Right ventricle myocardium inferior (tissue), 1 donor: ENCODE measurements at places on chromosomes 5 and 9.

GRCh38 chr5:76479973-76480667 is 77.0 kb downstream of the IQGAP2 start:
- no peak for DNase-seq

DNA sequence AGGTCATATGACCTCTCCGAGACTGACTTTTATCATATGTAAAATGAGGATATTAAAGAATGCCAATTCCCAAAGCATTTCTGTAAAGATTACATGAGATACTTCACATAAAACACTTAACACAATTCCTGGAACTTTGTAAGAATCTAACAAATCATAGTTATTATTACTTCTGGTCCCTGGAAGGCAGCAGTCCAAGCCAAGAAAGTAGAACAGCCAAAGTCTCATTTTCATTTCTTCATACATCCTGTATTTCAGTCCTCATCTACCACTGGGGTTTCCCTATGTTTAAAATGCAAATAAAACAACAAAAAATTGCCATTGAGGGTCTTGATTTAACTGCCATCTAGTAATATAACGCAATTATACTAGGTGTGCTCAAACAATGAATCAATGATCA is 179.5 kb downstream of the MARCHF11 start:
- DNase-seq, result no peak

DNA sequence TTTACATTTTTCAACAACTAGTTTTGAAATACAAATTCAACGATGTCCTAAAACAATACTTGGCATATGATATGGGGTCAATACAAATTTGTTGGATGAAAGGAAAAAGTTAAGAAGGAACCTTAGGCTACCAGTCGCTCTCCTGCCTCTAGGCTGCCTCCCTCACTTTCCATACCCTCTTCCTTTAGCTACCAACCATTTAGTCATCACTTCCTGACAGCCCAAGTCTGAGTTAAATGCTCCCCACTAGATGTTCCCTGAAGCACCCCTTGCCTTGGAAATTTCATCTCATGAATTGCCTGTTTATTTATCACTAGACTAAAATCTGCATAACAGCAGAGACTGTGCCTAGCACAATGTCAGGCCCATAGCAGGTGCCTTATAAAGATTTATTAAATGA is 2.7 kb upstream of the LARS1 start:
- no peak for DNase-seq

- DNase-seq, result no peak
Measured at GRCh38 chr9:27473111-27473529, 51.0 kb upstream of the IFNK start.

- no peak for DNase-seq
Measured at GRCh38 chr5:139821806-139822552, 26.4 kb downstream of the PSD2 start.

DNA sequence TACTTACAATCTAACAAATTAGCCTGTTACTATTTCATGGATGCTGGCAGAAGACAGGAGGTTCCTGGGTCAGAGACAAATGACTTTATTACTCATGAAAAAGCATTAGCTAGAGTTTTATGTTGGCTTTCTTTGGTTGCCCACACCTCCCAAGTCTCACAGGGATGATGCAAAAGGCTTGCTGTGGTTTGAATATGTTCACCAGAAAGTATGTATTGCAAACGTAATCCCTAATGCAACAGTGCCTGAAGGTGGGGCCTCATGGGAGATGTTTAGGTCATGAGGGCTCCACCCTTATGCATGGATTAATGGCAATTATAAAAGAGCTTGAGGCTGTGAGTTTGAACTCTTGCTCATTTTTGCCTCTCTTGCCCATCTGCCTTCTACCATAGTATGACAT is 28.5 kb downstream of the DPYSL3 start:
- no peak for DNase-seq
